ENCODE measurements at places on chromosomes 13 and 19.
A peak's percentile ranks its signal among the peaks of the same experiment; 100 is the strongest.

- DNase-seq, result peak; percentile 97
Observed at GRCh38 chr19:55599468-55599841, at the start of gene FIZ1. Gene FIZ1, minus strand, starts transcription at chr19:55599517. Its CDS starts 1,652 bp downstream, at chr19:55597865.

DNA sequence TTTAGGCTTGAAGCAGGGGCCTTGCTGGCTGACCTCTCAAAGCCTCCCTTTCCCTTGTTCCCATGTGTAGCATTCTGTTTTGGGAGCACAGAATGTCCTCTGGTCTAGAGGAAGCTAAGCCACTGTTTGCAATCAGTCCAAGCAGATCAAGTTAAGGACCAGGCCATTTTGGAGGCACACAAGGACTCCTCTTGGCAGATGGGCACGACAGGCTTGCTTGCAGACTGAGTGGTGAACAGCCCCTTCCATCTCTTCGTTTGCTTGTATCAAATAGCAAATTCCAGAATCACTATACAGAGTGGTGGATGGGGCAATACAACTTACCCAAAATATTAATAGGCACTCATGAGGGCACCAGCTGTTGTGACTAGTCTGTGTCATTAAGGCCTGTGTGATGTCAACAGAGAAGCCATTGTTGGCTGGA is 215.5 kb upstream of the SERP2 start:
- no peak for DNase-seq

GRCh38 chr19:4597975-4598671 is 38.6 kb upstream of the SEMA6B start:
- peak; percentile 28 for DNase-seq

DNA sequence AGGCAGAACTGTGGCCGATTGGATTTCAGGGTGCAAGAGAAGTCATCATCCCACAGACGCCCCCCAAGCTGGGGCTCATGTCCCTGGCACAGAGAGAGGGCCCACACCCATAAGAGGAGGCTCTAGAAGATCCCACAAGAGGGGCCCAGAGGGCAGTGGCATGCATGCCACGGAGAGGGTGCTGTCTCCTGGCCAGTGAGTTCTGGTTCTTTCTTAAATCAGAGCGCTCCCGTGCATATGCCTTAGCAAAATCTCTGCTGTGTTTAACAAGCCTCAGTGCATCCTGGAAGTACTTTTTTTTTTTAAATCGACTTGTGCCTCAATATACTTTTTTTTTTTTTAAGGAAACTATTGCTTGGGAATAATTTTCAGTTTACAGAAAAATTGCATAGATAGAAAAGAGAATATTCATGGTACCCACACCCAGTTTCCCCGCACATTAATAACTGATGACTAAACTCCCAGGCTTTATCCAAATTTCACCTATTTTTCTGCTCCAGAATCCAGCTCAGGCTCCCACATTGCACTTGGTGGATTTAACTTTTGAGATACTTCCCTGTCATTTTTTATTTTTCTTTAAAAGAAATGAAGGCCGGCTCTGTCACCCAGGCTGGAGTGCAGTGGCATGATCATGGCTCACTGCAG is 59.1 kb downstream of the PEX11G start:
- DNase-seq, result no peak

- DNase-seq, result no peak
Observed at GRCh38 chr13:42957881-42958280, 34.2 kb downstream of the EPSTI1 start.

DNA sequence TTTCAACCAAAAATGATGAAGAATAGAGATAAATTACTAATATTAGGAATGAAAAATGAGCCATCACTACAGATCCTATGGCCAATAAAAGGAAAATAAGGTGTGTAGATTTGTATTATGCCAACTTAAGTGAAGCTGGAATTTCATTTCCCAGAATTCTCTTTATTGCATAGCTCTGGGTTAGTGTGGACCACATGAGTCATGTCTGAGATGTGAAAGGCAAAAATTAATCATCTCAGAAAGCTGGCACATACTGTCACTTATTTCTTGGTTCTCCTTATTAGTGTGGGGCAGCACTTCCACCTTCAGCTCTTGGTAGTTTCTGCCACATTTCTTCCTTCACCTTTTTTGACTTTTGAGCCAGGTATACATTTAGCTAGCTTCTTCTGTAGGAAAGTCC is 82.6 kb downstream of the KATNAL1 start:
- DNase-seq, result no peak

- DNase-seq, result no peak
Observed at GRCh38 chr19:13864667-13865570, 12.0 kb upstream of the NANOS3 start.

- no peak for DNase-seq
Observed at GRCh38 chr13:61162636-61163035, 253.0 kb downstream of the PCDH20 start.

Measured in activated naive CD4-positive, alpha-beta T cell treated with Interleukin-2 at 50 U/mL for 16 hours (primary cell).